ENCODE measurements at places on chromosomes 4 and X.

DNA sequence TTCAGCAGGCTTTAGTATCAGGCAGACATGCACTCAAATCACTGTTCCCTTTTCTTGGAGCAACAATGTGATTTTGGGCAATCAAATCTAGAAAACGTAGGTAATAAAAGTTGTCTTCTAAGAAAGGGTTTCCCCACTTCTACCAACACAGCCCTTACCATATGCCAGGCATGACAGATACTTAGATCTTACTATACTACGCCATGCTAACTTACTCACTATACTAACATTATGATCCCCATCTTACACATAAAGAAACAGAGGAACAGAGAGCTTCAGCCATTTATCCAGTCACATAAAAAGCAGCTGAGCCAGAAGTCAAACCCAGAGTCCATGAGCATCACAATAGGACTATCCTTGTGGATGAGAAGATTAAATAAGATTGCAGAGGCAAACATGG is 9.2 kb downstream of the TXK start:
- no peaks in the 10 kb centered on the region for H3K27me3 ChIP-seq
- no peaks in the 10 kb centered on the region for H3K36me3 ChIP-seq
- no peaks in the 10 kb centered on the region for H3K4me1 ChIP-seq

- no peak overlapping the region for H3K4me3 ChIP-seq
- no peaks in the 10 kb centered on the region for H3K4me1 ChIP-seq
- no peak overlapping the region for H3K27ac ChIP-seq
- H3K27me3 ChIP-seq, result no peaks in the 10 kb centered on the region
- no peaks in the 10 kb centered on the region for H3K36me3 ChIP-seq
Measured at GRCh38 chr4:149102765-149103164, 660.6 kb upstream of the NR3C2 start.

GRCh38 chrX:38336538-38337240 is 9.4 kb upstream of the RPGR start:
- no peaks in the 10 kb centered on the region for H3K4me1 ChIP-seq
- no peak for DNase-seq
- H3K27me3 ChIP-seq, result no peaks in the 10 kb centered on the region
- H3K36me3 ChIP-seq, result no peaks in the 10 kb centered on the region
- H3K27ac ChIP-seq, result no peak overlapping the region

DNA sequence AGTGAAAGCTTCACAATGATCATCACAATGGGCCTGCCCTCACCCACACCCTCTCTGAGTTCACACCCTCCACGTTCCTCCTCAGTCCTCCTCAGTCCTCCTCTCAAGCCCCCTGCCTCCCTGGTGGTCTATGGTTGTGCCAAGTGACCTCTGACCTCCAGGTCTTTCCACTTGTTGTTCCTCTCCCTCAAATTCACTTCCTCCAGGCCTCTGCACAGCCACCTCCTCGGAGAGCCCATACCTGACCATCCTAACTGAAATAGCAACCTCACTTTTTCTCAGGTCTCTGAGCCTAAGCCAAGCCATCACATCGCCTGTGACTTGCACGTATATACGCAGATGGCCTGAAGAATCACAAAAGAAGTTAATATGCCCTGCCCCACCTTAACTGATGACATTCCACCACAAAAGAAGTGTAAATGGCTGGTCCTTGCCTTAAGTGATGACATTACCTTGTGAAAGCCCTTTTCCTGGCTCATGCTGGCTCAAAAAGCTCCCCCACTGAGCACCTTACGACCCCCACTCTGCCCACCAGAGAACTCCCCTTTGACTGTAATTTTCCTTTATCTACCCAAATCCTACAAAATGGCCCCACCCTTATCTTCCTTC is 293.4 kb upstream of the TENM3 start:
- H3K4me1 ChIP-seq, result no peaks in the 10 kb centered on the region
- DNase-seq, result no peak
- H3K36me3 ChIP-seq, result no peaks in the 10 kb centered on the region
- H3K27ac ChIP-seq, result no peak overlapping the region

DNA sequence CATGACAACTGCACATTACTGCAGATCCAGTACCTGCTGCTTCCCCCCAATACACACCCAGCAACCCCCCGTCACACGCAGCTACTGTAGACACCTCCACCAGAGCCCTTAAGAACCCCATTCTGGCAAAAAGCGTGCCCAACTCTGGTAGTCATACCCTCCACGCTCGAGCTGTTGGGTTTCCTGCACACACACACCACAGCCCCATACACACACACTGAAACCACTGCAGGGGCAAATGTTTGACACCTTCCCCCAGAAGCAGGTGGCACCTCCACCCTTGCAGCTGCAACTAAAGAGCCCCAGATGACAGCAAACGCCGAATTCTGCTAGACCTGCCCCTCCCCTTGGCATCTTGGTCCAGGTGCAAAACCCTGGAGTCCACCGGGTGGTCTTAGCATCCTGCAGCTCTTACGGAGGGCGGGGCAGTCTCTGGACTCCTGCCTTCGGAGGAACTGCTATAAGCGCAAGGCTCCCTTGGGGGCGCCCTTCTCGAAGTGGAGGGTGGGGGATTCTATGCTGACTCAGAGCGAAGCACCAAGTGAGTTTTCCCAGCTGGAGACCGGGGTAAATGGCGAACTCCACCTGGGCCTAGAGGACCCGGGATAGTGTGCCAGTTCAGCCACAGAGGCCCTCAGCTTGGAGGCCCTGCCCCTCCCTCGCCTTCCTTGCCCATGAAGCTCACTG is 1.5 kb downstream of the FRMPD3 start:
- no peak for DNase-seq
- no peaks in the 10 kb centered on the region for H3K36me3 ChIP-seq
- no peak overlapping the region for H3K4me3 ChIP-seq

DNA sequence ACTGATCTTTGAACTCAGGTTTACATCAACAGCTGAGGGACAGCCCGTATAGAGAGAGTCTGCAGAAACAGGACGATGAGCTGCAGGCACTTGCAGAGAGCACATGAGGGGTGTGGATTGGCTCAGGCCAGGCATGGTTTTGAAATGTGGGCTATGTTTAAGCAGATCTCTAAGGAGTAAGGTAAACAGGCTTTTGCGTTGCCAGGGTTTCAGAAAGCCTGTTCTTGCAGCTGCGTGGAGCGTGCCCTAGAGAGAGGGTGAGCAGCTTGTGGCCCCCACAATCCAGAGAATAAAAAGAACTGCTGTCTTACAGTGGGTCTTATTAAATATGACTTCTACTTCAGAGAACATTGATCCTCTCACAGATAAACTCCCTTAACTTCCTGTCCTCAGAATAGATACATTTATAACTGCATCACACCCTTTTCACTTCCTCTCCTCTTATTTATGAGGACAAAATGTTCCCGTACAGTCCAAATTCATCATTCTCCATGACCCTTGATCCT is 64.1 kb downstream of the TMA16 start:
- no peaks in the 10 kb centered on the region for H3K4me1 ChIP-seq
- H3K4me3 ChIP-seq, result no peak overlapping the region
- DNase-seq, result no peak
- no peak overlapping the region for H3K27ac ChIP-seq
- no peaks in the 10 kb centered on the region for H3K27me3 ChIP-seq
- no peaks in the 10 kb centered on the region for H3K36me3 ChIP-seq

DNA sequence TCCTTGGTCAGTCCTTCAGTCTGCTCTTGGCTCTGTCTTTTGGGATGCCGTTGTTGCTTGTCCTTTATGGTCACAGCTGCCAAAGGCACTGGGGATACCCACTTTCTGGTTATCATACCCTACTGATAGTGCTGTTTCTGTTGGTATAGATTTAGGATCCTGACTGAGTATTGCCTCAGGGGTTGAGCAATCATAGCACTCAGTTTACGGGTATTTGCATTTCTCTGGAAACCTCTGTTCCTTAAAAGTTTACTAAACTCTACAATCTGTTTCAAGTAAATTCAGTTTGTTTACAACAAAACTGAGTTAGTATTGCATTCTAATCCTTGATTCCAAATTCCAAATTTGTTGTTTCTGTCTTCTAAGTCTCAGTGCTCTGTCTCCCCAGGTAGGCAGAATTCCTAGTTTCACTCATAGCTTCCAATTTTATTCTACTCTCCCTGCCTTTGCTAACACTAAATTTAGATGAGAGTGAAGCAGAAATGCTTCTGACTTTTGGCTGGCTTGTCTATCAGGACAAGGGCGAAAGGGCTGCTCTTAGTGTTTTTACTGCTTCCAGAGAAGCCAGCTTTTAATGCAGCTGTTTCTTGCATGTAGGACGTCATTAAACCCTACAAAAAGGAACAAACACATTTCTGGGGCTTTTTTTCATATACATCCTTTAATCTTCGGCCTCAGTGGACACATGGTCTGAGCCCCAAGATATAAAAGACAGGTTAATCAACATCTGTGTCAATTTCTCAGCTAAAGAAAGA is 17.2 kb upstream of the TET2 start:
- H3K27ac ChIP-seq, result no peak overlapping the region
- no peak for DNase-seq
- no peaks in the 10 kb centered on the region for H3K27me3 ChIP-seq
- H3K4me1 ChIP-seq, result no peaks in the 10 kb centered on the region
- H3K36me3 ChIP-seq, result no peaks in the 10 kb centered on the region

DNA sequence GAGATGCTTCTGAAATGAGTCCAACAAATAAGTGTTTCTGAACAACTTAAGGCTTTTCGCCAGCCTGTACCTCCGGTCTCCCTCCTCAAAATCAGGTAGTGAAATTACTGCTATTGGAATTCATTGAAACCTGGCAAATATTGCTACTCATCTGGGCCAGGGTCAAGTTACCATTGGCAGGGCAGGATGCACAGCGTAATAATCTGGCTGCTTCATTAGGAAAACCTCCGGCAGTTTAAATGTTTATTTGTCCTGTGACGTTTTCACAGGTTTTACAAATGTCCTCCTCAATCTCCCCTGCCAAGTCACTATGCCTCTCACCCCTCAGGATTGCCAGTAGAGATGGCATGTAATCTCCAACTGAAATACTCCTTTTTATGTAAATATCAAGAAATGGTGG is 92.6 kb upstream of the KDR start:
- H3K36me3 ChIP-seq, result no peaks in the 10 kb centered on the region
- H3K4me1 ChIP-seq, result no peaks in the 10 kb centered on the region
- no peak overlapping the region for H3K4me3 ChIP-seq
- DNase-seq, result no peak

DNA sequence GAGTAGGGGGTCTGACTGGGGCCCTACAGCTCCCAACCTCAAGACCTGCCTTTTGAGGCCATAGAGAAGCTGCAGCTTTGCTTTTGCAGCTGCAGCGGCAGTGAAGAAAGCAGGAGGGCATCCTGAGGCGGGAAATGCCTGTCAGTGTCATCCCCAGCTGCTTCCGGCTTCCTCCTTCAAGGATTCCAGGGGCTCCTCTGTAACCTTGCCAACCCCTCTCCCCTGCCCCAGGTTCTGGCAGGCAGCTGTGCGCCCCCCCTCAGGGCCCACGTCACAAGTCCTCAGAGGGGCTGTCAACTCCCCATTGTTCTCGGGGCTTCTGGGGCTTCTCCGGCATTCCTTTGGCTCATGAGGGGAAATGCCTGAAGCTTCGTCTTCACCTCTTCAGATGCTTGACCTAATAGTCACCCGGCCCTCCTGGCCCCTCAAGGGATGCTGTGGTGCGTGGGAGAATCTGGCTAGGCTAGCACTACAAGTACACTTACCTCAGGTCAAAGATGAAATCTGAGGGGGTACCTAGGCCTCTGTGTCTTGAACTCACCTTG is 31.9 kb downstream of the APLN start:
- H3K4me3 ChIP-seq, result no peak overlapping the region
- H3K27me3 ChIP-seq, result no peaks in the 10 kb centered on the region
- H3K4me1 ChIP-seq, result no peaks in the 10 kb centered on the region
- no peak for DNase-seq
- H3K27ac ChIP-seq, result no peak overlapping the region

- H3K27me3 ChIP-seq, result no peaks in the 10 kb centered on the region
- peaks cover 2% of the 10 kb centered on the region for H3K4me1 ChIP-seq
- peaks cover 54% of the 10 kb centered on the region for H3K36me3 ChIP-seq
- no peak overlapping the region for H3K4me3 ChIP-seq
- H3K27ac ChIP-seq, result peak overlapping the region; percentile 8
Measured at GRCh38 chr4:99062120-99062519, 26.5 kb downstream of the ADH5 start.
